ENCODE measurements at places on chromosomes 7 and 10.

GRCh38 chr10:22135591-22135990 is 82.2 kb downstream of the EBLN1 start:
- DNase-seq, result no peak

- no peak for DNase-seq
Measured at GRCh38 chr10:58444876-58445275, 59.7 kb downstream of the TFAM start.

DNA sequence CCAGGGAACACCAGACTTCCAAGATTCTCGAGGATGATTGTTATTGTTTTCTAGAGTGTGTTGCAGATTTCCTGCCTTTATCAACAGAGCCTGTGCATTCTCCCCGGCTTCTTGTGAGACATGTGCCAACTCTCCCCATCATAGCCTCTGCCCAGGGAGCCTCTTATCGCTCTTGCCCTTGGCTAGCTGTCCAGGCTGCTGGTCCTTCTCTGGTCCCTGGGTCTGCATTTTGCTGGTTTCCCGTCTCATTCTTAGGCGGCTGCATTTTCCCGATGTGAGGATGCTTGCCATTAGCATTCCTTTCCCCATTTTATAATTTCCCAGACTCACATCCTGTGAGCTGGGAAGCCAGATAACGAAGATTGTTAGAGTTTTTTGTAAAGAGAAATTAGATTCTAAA is 15.2 kb downstream of the SLC13A4 start:
- DNase-seq, result no peak

- DNase-seq, result no peak
Measured at GRCh38 chr7:155458878-155459699, 1.2 kb downstream of the EN2 start.

DNA sequence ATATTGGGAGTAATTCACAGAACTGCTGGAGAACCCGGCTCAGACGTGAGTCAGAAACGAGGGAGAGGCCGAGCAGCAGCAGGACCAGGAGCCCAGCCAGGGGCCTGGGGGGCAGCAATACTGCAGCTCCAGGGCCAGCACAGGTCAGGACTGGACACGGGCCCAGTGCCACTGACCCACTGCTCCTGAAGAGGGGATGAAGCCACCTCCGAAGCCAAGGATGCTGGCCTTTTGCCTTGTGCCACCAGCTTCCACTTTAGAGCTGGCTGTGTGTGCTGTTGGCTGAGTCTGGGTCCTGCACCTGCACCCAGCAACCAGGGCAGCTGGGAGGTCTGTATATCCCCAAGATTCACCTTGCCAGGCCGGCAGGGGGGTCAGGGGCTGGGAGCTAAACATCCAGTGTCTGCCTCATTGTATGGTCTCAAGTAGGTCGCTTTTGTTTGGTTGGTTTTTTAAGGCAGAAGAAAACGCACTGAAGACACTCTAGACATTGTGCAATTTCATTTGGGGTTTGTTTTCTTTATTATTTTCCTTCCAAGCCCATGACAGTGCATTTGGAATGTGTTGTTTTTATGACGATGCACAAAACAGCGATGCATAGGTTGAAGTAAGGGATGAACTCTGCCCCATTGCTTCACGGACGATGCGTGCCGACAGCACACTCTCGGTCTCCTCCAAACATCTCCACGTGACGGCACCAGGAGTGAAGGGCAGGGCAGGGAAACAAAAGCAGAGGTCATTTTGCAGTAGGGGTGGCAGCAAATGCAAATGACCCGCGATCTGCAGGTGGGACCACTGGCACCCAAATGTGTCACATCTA is 27.7 kb upstream of the INSIG1 start:
- DNase-seq, result no peak

DNA sequence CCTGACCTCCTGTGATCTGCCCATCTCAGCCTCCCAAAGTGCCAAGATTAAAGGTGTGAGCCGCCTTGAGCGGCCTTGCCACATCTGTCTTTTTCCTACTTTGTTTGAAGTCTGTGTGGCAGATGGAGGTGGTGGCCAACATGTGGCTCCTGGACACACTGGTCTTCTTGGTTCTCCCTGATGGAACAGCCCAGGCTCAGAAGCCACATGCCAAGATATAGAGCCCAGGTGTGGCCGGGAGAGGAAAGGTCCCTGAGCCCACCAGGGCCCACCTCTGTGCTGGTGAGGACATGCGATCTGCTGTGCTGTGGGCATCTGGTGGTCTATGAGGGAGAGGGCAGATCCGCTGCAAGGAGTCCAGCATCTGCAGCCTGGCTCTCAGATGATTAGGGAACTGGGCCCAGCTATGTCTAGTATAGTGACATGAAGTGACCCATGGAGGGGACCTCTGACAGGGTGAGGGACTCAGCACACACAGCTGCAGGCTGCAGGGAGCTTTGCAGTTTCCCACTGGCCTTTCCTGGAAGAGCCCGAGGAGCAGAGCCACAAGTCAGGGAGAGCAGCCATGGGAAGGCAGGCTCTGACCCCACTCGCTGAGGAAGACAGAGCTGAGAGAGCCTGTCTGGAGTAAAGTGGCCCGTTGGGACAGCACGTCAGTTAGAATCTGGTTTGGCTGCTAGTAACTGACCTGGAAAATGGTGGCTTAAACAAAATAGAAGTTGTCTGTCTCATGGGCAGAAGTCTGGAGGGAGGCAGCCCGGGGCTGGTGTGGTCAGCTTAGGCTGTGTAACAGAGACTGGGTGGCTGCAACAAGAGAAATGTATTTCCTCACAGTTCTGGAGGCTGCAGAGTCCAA is 25.9 kb downstream of the ADCY1 start:
- no peak for DNase-seq

- DNase-seq, result no peak
Measured at GRCh38 chr10:118993214-118993613, 36.3 kb upstream of the NANOS1 start.

DNA sequence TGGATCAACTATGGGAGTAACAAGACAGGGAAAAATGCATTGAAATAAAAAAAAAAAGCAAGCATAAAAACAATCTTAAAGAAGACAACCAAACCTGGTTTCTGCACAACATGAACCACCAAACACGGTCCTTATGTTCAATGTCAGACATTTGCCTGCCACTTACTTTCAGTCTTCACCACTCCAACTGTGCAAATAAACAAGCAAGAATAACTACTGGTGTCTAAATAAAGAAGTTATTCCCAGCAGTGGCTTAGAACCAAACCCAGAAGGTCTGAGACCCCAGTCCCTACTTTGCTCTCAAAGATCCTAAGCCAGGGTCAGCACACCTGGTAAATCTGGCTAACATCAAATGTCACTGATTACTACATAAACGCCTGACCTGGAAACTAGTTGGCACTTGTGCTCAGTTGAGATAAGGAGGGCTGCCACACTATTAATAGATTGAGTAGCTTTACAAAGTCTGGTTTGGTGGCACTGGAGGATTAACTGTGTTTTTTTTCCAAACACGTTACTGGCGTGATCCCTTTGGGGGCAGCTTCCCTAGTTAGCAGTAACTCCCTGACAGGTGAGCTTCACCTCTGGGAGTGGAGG is 62.7 kb upstream of the ABLIM1 start:
- DNase-seq, result no peak

GRCh38 chr7:152355474-152356057 is 80.2 kb downstream of the KMT2C start:
- DNase-seq, result no peak

DNA sequence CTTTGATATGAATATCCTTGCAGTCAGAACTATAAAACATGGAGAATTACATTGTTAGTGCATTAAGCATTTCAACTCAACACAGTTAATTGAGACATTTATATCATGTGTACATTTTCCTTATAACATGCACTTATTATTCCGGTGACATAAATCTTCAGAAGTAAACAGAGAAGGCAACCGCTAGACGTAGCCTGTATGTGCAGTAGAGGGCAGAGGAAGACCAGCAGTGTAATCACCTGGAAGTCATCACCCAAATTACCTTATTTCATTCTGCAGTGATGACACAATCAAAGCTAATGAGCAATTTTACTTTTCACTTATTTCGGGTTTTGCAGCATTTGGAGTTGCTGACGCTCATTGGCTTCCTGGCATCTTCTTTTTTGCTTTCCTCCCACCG is 394.6 kb downstream of the SDK1 start:
- DNase-seq, result no peak

GRCh38 chr7:130494431-130494858 is 2.6 kb downstream of the MEST start:
- no peak for DNase-seq

DNA sequence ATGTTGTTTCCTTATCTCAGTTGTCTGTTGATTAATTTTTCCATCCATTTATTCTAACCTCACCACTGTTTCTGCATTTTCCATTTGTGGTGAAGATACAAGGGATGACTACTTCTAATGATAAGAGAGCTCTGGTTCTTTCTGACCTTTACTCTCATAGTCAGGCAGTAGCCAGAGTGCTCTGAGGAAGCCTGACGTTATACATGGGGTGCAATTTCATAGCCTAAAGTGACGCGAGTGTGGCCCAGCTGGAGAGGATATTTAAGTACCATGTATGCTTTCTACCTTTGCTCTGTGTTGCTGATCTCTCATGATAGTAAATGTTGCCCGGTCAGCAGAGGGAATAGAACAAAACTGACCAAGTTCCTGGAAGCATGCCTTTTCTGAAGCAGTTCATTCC is 33.9 kb upstream of the CYCS start:
- no peak for DNase-seq
